ENCODE measurements at places on chromosomes 12 and 14. TPM values are rescaled to one million over a fixed set of nuclear protein-coding genes. Genes with fewer than 3 reads are reported as not detected.

DNA sequence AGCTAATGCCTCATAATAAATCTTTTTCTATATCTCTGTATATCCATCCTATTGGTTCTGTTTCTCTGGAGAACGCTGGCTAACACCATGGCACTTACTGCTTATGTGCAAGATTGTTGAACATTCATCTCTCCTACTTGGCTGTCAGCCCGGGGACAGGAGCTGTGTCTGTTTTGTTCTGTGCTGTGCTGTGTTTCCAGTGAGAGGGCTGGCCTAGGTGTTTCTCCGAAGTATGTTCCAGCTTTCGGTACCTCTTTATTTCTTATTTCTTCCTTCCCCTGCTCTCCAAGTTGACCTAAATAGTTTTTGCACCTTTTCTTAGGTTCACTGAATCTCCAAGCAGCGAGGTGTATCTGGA is 18.8 kb upstream of the NR4A1 start:
- no peaks in the 10 kb centered on the region for H3K27me3 ChIP-seq
- H3K4me1 ChIP-seq = no peaks in the 10 kb centered on the region
- peak; percentile 94 for DNase-seq

RFLNA gene
- 0.41 TPM for total RNA-seq

DNA sequence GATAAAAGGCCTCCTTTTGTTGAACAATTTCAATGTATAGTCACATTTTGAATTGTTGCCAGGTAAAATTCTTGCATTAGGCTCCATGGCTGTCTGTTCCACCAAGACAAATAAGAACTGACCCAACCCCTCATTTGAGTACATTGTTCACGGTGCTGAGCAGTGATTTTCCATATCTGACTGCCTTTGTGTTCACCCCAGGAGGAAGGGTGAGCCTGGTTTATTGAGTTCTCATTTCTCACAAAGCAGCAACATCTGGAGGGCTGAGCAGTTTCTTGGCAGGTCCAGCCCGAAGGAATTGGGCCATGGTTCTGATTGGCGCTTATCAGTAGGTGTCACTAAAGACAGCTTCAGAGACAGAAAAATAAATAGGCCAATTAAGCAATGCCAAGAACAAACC is 149.1 kb downstream of the BMP4 start:
- H3K27ac ChIP-seq = no peak overlapping the region
- H3K4me3 ChIP-seq = no peak overlapping the region
- H3K4me1 ChIP-seq = no peaks in the 10 kb centered on the region
- peak; percentile 64 for DNase-seq
- H3K36me3 ChIP-seq = no peaks in the 10 kb centered on the region

EP400 gene
- 10.5 TPM for total RNA-seq

DNA sequence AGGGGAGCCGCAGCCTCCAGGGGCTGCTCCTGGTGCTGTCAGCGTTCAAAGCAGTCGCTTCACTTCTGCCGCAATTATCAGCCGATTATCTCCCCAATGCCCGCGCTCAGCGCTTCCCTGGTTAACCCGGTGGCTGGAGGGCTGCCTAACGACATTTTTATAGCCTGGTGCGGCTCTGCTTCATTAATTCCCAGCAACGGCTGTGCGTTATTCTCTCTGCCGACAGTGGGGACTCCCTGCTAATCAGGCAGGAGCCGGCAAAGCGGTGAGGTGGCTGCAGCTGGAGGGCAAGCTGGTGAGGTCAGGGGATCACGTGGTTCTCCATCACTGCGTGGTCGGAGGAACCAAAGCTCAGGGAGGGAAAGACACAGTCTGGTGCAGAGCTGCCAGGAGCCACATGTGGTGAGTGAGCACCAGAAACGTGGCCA is 62.9 kb downstream of the GLRX5 start:
- H3K4me1 ChIP-seq = no peaks in the 10 kb centered on the region
- H3K36me3 ChIP-seq = no peaks in the 10 kb centered on the region
- no peak overlapping the region for H3K27ac ChIP-seq
- H3K4me3 ChIP-seq = no peak overlapping the region
- DNase-seq = no peak

- no peaks in the 10 kb centered on the region for H3K36me3 ChIP-seq
- no peaks in the 10 kb centered on the region for H3K4me1 ChIP-seq
- H3K27ac ChIP-seq = no peak overlapping the region
- H3K27me3 ChIP-seq = no peaks in the 10 kb centered on the region
- H3K4me3 ChIP-seq = no peak overlapping the region
Observed at GRCh38 chr14:96272777-96273473, 16.9 kb downstream of the BDKRB1 start.

DNA sequence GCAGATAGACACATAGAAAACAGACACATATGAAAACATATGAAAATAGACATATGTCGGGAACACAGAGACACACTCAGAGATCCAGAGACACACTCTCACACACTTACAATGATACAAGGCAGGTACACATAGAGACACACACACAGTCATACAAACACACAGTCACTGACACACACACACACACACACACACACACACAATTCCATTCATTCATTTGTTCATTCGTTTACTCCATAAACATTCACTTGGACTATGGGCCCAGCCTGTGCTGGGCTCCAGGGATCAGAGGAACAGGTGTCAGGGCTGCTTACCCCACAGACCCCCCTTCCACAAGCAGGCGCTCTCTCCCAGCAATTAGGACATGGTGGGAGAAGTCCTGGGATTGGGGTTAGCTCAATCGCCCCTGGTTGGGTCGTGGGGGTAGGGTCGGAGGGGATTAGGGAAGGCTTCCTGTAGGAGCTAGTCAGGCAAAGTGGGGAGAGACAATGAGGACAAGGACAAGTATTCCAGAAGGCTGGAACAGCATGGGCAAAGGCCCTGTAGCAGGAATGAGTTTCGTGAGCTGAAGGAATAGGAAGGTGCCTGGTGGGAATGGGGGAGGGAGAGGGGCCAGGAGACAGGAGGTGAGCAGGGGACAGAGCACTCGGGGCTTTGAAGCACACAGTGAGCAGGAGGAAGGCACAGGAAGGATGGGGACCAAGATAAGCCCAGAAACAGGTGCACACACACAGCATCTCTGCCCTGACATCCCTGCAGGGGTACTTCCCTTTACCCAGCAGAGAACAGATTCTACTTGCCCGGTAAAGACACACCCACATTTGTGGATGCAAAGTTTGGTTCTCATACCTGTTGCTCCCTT is 6.5 kb downstream of the RASAL1 start:
- no peak overlapping the region for H3K4me3 ChIP-seq
- H3K27me3 ChIP-seq = no peaks in the 10 kb centered on the region
- H3K36me3 ChIP-seq = no peaks in the 10 kb centered on the region
- H3K27ac ChIP-seq = no peak overlapping the region

SMARCD1 gene
- 35.5 TPM for total RNA-seq

DNA sequence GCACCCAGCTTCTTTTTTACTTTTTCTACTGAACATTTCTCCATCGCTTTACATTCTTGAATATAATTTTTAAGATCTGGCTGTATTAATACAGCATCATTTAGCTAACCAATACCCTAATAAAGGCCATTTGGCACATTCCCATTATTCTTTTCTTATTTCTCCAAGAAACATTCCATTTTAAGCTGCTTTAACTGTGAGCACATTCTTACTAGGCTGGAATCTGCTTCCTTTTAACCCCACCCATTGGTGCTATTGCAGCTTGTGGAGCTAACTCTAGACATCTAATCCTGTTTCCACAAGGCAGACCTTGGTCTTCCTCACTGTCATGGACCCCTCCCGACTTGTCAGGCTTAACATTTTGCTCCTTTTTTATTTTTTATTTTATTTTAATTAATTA is 15.2 kb downstream of the CALM1 start:
- H3K27ac ChIP-seq = no peak overlapping the region
- H3K4me3 ChIP-seq = no peak overlapping the region
- no peaks in the 10 kb centered on the region for H3K27me3 ChIP-seq
- no peak for DNase-seq
- H3K36me3 ChIP-seq = no peaks in the 10 kb centered on the region

CNTN1 gene
- 0.19 TPM for total RNA-seq

PZP gene
- not detected for total RNA-seq

PRICKLE1 gene
- 7.6 TPM for total RNA-seq

GRCh38 chr12:109927622-109928021 is 27.5 kb downstream of the TCHP start:
- DNase-seq = no peak
- no peaks in the 10 kb centered on the region for H3K27me3 ChIP-seq
- no peaks in the 10 kb centered on the region for H3K4me1 ChIP-seq
- no peak overlapping the region for H3K27ac ChIP-seq
- H3K36me3 ChIP-seq = peaks cover 35% of the 10 kb centered on the region

- H3K27ac ChIP-seq = no peak overlapping the region
- no peaks in the 10 kb centered on the region for H3K36me3 ChIP-seq
- no peak for DNase-seq
Observed at GRCh38 chr12:72295744-72296143, 23.6 kb downstream of the TRHDE start.

DNA sequence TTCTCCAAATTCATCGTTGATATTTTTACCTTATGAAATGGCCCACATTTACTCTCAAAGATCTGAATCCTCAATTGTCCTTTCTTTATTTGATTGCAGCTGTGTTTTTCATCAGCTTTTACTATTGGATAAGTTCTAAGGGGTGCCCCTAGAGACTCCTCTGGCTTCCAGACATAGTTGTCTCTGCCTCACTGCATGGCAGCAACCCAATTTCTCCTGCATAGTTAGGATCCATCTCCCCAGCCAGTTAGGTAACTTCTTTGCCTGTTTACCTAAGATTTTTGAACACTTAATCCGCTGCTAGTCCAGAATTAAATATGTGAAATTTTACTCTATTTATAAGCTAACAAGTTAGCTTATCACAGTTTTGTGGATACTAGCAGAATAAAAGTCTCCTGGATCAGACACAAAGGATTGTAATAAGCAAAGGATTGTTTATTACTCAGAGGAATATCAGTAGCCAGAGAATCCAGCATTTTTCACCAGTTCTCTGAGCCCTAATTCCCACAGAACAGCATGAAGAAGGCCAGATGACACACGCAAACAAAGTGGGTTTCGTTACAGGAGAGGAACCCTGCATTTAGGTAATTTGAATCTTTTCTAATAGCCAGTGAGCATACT is 101.1 kb downstream of the BBS10 start:
- no peak overlapping the region for H3K4me3 ChIP-seq
- no peaks in the 10 kb centered on the region for H3K27me3 ChIP-seq
- no peaks in the 10 kb centered on the region for H3K4me1 ChIP-seq
- H3K36me3 ChIP-seq = no peaks in the 10 kb centered on the region

PRPH gene
- not detected for total RNA-seq

GRCh38 chr14:78346747-78347146 is 176.6 kb downstream of the NRXN3 start:
- H3K27ac ChIP-seq = no peak overlapping the region
- H3K4me1 ChIP-seq = no peaks in the 10 kb centered on the region

DNA sequence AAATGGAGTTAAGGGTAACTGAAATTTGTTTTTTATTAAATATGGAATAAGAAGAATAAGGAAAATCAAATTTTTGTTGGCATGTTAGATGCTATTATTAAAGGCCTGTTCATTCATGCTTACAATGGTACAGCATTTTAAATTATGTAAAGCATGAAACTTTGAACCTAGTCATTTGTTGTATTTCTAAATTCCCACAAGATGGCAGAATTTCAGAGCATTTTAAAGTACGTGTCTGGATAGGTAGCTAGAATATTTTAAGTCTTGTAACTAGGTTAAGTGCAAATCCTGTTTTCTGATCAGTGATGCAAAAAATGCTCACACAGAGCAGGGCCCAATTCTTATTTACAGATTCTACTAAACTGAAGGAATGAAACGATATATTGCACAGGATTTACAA is 585.6 kb upstream of the MIS18BP1 start:
- no peaks in the 10 kb centered on the region for H3K36me3 ChIP-seq
- H3K27ac ChIP-seq = no peak overlapping the region
- no peaks in the 10 kb centered on the region for H3K4me1 ChIP-seq
- no peaks in the 10 kb centered on the region for H3K27me3 ChIP-seq
- H3K4me3 ChIP-seq = no peak overlapping the region

GRCh38 chr12:19886065-19886464 is 446.8 kb downstream of the AEBP2 start:
- peaks cover 45% of the 10 kb centered on the region for H3K4me1 ChIP-seq
- no peak overlapping the region for H3K4me3 ChIP-seq
- DNase-seq = no peak
- no peaks in the 10 kb centered on the region for H3K36me3 ChIP-seq
- peak overlapping the region; percentile 51 for H3K27ac ChIP-seq

DNA sequence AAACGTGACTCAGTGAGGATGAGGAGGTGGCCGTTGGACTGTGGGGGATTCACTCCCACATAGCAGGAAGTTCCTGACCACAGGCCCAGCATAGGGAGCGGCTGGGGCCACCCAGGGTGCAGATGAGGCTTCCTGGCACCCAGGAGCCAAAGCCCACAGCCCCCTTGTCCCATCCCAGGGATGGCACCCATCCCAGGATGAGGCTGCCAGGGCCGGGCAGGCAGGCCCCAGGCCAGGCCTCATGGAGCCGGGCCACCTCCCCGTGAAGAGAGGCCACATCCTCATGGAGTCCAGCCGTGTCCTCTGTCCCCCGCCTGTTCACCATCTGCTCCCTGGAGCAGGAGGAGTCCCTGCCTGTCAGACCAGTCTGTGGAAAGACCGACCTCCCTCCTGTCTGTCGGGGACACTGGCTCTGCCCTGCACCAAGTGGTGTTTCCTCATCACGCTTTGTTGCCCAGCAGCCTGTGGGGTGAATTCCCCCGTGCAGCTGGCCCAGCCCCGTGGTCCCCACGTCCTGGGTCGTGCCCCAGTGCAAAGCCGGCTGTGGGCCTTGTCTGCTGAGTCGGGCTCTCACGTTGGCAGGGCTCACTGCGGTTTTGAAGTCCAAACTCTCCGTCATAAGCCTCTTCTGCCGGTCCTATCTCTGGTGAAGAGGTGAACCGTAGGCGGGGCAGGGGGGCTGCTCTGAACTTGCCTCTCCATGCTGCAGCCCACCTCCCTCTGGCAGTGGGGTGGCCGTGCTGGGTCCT is 24.5 kb downstream of the MMP17 start:
- H3K4me1 ChIP-seq = no peaks in the 10 kb centered on the region
- no peaks in the 10 kb centered on the region for H3K36me3 ChIP-seq
- no peak for DNase-seq
- no peak overlapping the region for H3K27ac ChIP-seq
- no peaks in the 10 kb centered on the region for H3K27me3 ChIP-seq

DNA sequence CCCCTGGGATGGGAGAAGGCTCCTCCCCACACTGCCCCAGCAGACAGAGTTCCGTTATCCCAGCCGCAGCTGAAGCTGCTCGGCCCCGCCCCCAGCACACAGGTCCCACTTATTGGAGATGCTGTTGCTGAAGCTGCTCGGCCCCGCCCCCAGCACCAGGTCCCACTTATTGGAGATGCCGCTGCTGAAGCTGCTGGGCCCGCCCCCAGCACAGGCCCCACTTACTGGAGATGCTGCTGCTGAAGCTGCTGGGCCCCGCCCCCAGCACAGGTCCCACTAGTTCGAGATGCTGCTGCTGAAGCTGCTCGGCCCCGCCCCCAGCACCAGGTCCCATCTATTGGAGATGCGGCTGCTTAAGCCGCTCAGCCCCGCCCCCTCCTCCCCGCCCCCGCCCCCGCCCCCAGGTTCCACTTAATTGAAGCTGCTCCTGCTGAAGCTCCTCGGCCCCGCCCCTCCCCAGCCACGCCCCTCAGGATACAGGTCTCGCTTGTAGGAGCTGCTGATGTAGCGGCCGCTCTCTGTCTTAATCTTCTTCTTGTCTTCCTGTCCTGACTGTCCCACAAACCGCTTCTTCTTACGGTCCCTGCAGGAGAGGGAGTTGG is 12.0 kb downstream of the CFAP73 start:
- H3K4me3 ChIP-seq = no peak overlapping the region
- no peak for DNase-seq
- no peak overlapping the region for H3K27ac ChIP-seq
- H3K4me1 ChIP-seq = no peaks in the 10 kb centered on the region

- no peaks in the 10 kb centered on the region for H3K4me1 ChIP-seq
- no peak overlapping the region for H3K4me3 ChIP-seq
- DNase-seq = no peak
- no peaks in the 10 kb centered on the region for H3K36me3 ChIP-seq
- H3K27ac ChIP-seq = no peak overlapping the region
Observed at GRCh38 chr12:102379346-102380162, 100.8 kb downstream of the IGF1 start.
